NB4 (cell line): ENCODE measurements at places on chromosomes 4 and X.

- DNase-seq: no peak
Observed at GRCh38 chrX:68934922-68935321, 106.1 kb downstream of the EFNB1 start.

DNA sequence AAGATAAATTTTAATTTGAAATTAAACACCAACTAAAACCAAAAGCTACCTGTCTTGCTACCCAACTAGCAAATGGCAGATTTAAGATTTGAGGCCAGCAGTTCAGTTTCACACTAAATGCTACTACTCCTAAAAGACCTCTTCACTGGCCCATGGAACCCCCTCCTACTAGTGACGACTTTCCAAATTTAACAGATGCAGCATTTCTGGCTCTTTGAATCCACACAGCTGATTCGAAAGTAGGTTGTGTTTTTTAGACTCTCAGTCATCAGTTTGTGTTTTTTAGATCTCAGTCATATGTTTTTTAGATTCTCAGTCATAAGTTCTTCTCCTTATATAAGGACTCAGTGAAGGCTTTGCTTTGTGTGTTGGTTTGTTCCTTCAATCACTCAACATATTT is 11.1 kb upstream of the CC2D2A start:
- no peak for DNase-seq

GRCh38 chr4:5391492-5391891 is 316.9 kb downstream of the EVC2 start:
- no peak for DNase-seq

DNA sequence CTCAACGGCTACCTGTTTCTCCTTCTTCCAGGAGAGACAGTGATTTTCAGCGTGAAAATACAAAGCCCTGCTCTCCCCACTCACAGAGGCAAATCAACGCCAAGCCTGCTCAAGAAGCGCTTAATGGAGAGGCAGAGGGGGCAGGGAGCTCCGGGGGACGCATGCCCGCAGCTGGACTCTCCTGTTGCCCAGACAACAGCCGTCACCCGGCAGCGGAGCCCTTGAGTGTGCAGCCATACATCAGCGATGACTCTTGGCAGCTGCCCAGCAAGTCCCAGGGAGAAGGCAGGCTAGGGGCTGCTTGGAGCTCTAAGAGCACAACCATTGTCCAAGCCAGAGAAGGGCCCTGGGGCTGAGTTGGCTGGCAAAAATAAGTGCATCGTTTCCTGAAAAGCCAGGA is 71.0 kb upstream of the AFAP1 start:
- no peak for DNase-seq

- DNase-seq: no peak
Observed at GRCh38 chr4:18209448-18209847, 187.9 kb upstream of the LCORL start.

DNA sequence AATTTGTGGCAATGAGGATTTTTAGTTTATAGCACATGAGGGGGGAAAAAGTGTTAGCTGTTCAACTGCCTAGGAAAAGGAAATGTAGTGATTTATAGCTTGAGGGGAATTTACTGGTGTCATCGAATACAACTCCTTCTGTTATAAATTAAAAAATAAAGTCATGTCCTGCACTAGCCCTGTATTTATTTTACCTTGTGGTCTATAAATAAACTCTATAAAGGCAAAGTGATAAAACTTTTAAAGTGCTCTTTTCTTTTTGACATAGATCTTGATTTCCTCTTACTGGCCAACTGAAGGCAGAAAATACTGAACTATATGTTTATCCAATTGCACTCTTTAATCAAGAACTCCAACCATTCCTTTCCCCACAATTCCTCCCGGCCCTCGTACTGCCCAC is 672.1 kb upstream of the SLIT2 start:
- DNase-seq: no peak
